ENCODE measurements at places on chromosomes 6 and 20. TPM values are rescaled to one million over a fixed set of nuclear protein-coding genes. Genes with fewer than 3 reads are reported as not detected.

Gene PROKR2
- not detected for total RNA-seq

Gene EMILIN3
- not detected for total RNA-seq

Gene LY6G6C
- not detected for total RNA-seq

Gene KHDC3L
- not detected for total RNA-seq

Gene PPP1R14C
- total RNA-seq: 0.32 TPM

Gene RIPOR3
- total RNA-seq: not detected

Gene HLA-C
- total RNA-seq: 793 TPM

Gene OR12D1
- not detected for total RNA-seq

Gene LAMA2
- total RNA-seq: 0.07 TPM

All from activated B cell treated with CpG ODN at 0.5 μM for 24 hours (primary cell).